Prostate gland (tissue), 2 donors: ENCODE measurements at places on chromosomes 3 and 15. TPM values are rescaled to one million over a fixed set of nuclear protein-coding genes. Genes with fewer than 3 reads are reported as not detected.
A peak's percentile ranks its signal among the peaks of the same experiment; 100 is the strongest.

The ISLR2 gene
- total RNA-seq = 4.3 TPM

GRCh38 chr3:104886220-104886995, 480.3 kb upstream of the ALCAM start:
- no peak overlapping the region for H3K27ac ChIP-seq
- DNase-seq = no peak
- H3K36me3 ChIP-seq = no peaks in the 10 kb centered on the region
- H3K27me3 ChIP-seq = no peaks in the 10 kb centered on the region

GRCh38 chr3:66386925-66387650, 113.7 kb downstream of the LRIG1 start:
- no peak overlapping the region for H3K27ac ChIP-seq
- no peaks in the 10 kb centered on the region for H3K27me3 ChIP-seq
- DNase-seq = no peak

- no peaks in the 10 kb centered on the region for H3K27me3 ChIP-seq
- H3K36me3 ChIP-seq = no peaks in the 10 kb centered on the region
- no peak overlapping the region for H3K4me3 ChIP-seq
Observed at GRCh38 chr3:151285940-151286339, 7.6 kb upstream of the P2RY14 start.

- peak overlapping the region; percentile 94 for H3K27ac ChIP-seq
- H3K4me1 ChIP-seq = peaks cover 14% of the 10 kb centered on the region
- H3K27me3 ChIP-seq = no peaks in the 10 kb centered on the region
- H3K36me3 ChIP-seq = no peaks in the 10 kb centered on the region
Observed at GRCh38 chr15:98650417-98651035, 2.2 kb downstream of the IGF1R start.

The RAB6B gene
- total RNA-seq = 4.5 TPM

DNA sequence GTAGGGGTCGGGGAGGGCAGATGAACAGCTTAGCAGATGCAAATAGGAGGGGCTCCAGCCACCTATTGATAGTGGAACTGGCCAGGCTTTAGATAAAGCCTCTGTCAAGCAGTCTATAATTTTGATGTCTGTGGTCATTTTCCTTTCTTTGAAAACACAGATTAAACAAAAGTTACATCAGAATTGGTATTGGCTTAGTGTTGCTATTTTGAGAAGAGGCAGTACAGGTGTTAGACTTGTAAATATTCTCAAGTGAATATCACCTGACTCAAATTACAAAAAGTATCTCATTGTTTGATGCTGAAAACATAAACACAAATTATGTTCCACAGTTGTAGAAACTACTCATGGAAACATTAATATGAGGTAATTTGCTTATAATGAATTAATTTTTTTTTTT, 18.1 kb downstream of the GHRL start:
- DNase-seq = no peak
- peaks cover 5% of the 10 kb centered on the region for H3K4me1 ChIP-seq
- no peak overlapping the region for H3K27ac ChIP-seq
- H3K27me3 ChIP-seq = no peaks in the 10 kb centered on the region

- no peak overlapping the region for H3K27ac ChIP-seq
- H3K4me1 ChIP-seq = no peaks in the 10 kb centered on the region
- no peak for DNase-seq
Observed at GRCh38 chr3:32797776-32798175, 20.0 kb upstream of the TRIM71 start.

DNA sequence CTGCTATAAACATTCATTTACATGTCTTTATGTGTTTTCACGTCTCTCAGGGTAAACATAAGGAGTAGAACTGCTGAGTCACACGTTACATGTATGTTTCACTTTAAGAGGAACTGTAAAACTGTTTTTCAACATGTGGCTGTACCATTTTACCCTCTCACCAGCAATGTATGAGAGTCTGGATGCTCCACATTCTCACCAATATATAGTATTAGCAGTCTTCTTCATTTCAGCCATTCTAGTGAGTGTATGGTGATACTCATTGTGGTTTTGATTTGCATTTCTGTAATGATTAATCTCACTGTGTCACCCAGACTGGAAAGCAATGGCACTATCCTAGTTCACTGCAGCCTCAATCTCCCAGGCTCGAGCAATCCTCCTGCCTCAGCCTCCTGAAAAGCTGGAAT, 37.1 kb downstream of the PHC3 start:
- H3K27me3 ChIP-seq = no peaks in the 10 kb centered on the region
- H3K4me1 ChIP-seq = no peaks in the 10 kb centered on the region

- H3K4me3 ChIP-seq = no peak overlapping the region
- no peak overlapping the region for H3K27ac ChIP-seq
- H3K36me3 ChIP-seq = no peaks in the 10 kb centered on the region
- H3K27me3 ChIP-seq = no peaks in the 10 kb centered on the region
- H3K4me1 ChIP-seq = no peaks in the 10 kb centered on the region
Observed at GRCh38 chr3:6825524-6825923, 35.4 kb upstream of the GRM7 start.

DNA sequence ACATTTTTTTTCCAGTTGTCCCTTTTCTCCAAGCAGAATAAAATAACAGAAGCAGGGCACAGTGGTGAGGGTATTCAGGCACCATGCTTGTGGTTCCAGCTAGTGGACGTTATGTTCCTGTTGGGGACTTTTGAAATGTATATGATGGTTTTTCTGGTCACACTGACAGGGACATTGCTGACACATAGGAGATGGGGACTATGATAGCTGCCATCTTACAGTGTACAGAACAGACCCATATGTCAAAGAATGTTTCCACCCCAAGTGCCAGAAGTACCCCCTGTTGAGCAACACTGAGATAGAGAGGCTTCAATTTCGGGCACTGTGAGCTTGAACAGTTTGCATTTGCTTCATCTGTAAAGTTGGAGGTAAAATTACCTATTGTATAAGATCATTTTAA, 38.6 kb downstream of the MCTP2 start:
- H3K27me3 ChIP-seq = no peaks in the 10 kb centered on the region
- no peaks in the 10 kb centered on the region for H3K36me3 ChIP-seq
- no peak overlapping the region for H3K4me3 ChIP-seq
- H3K4me1 ChIP-seq = no peaks in the 10 kb centered on the region

- H3K36me3 ChIP-seq = no peaks in the 10 kb centered on the region
- DNase-seq = no peak
- H3K4me3 ChIP-seq = no peak overlapping the region
- H3K27ac ChIP-seq = no peak overlapping the region
- H3K27me3 ChIP-seq = no peaks in the 10 kb centered on the region
Observed at GRCh38 chr3:88093266-88093665, 34.2 kb downstream of the ZNF654 start.

The CCDC13 gene
- 2.4 TPM for total RNA-seq

DNA sequence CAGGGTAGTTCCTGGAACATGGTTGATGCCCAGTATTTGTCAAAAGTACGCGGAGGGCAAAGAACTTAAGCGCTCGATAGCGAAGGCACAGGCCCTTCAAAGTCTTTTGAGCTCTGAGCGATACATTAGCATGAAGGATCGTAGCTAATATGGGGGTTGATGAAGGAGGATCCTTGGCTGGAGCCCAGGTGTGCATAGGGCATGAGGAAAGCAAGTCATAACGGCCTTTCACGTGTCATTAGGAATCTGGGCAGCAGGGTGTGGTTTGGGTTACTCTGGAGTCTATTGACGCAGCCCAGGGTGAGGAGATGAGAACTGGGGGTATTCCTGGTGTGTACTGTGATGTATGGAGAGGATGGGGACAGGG, 31.7 kb downstream of the SPINK8 start:
- H3K27me3 ChIP-seq = no peaks in the 10 kb centered on the region
- H3K4me1 ChIP-seq = no peaks in the 10 kb centered on the region
- DNase-seq = peak; percentile 17
- peak overlapping the region; percentile 94 for H3K27ac ChIP-seq

DNA sequence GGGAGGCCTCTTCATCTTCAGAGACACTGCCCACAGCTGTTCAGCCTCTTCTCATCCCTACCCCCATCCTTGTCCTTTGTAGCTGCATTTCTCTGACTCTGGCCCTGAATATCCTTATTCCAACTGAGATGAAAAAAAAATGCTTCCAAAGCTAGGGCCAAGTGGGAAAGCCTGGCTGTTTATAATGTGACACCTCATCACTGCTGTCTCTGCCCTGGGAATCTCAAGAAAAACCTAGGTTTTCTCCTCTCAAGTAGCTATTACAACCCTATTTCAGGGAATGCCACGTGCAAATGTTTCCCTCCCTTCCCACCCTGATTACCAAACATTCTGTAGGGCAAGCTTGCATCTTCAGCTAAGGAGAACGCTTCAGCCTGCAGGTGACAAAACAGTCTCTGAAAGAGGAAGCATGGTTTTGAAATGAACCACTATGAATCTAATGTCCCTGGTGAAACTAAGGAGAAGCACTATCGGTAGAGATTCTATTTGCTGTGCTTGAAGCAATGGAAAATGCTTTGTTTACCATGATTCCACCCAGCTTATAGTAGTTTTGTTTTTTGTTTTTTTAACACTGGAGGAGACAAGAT, 65.4 kb downstream of the USF3 start:
- no peaks in the 10 kb centered on the region for H3K27me3 ChIP-seq
- no peak overlapping the region for H3K4me3 ChIP-seq
- H3K27ac ChIP-seq = no peak overlapping the region

The CCR9 gene
- total RNA-seq = 0.09 TPM

GRCh38 chr3:53642211-53642610, 147.8 kb downstream of the CACNA1D start:
- H3K27ac ChIP-seq = no peak overlapping the region
- H3K27me3 ChIP-seq = no peaks in the 10 kb centered on the region
- H3K4me1 ChIP-seq = no peaks in the 10 kb centered on the region
- no peak overlapping the region for H3K4me3 ChIP-seq

The SLC22A14 gene
- 1.5 TPM for total RNA-seq

The SLC38A3 gene
- 0.41 TPM for total RNA-seq

- H3K27me3 ChIP-seq = no peaks in the 10 kb centered on the region
- no peaks in the 10 kb centered on the region for H3K4me1 ChIP-seq
- no peak overlapping the region for H3K27ac ChIP-seq
- H3K4me3 ChIP-seq = no peak overlapping the region
Observed at GRCh38 chr3:49484471-49484870, 14.4 kb downstream of the DAG1 start.

GRCh38 chr3:14989943-14990779, 42.8 kb downstream of the NR2C2 start:
- no peaks in the 10 kb centered on the region for H3K36me3 ChIP-seq
- H3K27ac ChIP-seq = no peak overlapping the region
- no peak for DNase-seq

- H3K27me3 ChIP-seq = no peaks in the 10 kb centered on the region
- peak overlapping the region; percentile 96 for H3K4me3 ChIP-seq
- H3K36me3 ChIP-seq = no peaks in the 10 kb centered on the region
Observed at GRCh38 chr15:70763950-70764730, 782 bp upstream of the UACA start.

GRCh38 chr3:134197681-134198261, 52.9 kb downstream of the RYK start:
- H3K27ac ChIP-seq = no peak overlapping the region
- no peaks in the 10 kb centered on the region for H3K4me1 ChIP-seq
- H3K4me3 ChIP-seq = no peak overlapping the region
- no peak for DNase-seq

The DCLK3 gene
- total RNA-seq = not detected

The JMJD7 gene
- total RNA-seq = 56.6 TPM

GRCh38 chr3:43874290-43874689, 183.6 kb downstream of the ABHD5 start:
- no peak overlapping the region for H3K27ac ChIP-seq
- H3K36me3 ChIP-seq = no peaks in the 10 kb centered on the region
- no peaks in the 10 kb centered on the region for H3K4me1 ChIP-seq
- H3K27me3 ChIP-seq = no peaks in the 10 kb centered on the region
- no peak for DNase-seq

GRCh38 chr3:12462159-12462947, 21.9 kb upstream of the TSEN2 start:
- no peak overlapping the region for H3K4me3 ChIP-seq
- H3K4me1 ChIP-seq = no peaks in the 10 kb centered on the region
- no peak overlapping the region for H3K27ac ChIP-seq
- no peaks in the 10 kb centered on the region for H3K36me3 ChIP-seq

- H3K4me1 ChIP-seq = no peaks in the 10 kb centered on the region
- no peaks in the 10 kb centered on the region for H3K36me3 ChIP-seq
- no peak overlapping the region for H3K4me3 ChIP-seq
- H3K27me3 ChIP-seq = no peaks in the 10 kb centered on the region
- H3K27ac ChIP-seq = no peak overlapping the region
Observed at GRCh38 chr15:43346305-43346704, 15.9 kb upstream of the LCMT2 start.

DNA sequence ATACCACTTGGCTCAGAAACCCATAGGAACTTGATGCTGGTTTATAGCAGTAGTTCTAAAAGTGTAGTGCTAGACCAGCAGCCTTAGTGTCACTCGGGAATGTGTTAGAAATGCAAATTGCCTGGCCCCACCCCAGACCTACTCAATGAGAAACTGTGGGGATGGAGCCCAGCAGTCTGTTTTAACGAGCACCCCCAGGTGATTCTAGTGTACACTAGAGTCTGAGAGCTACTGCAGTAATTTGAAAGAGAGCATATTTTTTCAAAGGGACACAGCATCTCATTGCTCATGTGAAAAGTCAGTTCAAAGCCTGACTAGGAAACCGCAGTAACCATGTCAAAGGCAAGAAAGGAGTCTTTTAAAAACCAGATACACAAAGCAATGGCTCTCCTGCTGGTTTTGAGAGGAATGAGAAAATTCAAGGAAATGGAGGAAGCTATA, 313.4 kb downstream of the SQOR start:
- no peaks in the 10 kb centered on the region for H3K4me1 ChIP-seq
- H3K4me3 ChIP-seq = no peak overlapping the region
- no peak for DNase-seq
- no peak overlapping the region for H3K27ac ChIP-seq
- H3K36me3 ChIP-seq = no peaks in the 10 kb centered on the region

DNA sequence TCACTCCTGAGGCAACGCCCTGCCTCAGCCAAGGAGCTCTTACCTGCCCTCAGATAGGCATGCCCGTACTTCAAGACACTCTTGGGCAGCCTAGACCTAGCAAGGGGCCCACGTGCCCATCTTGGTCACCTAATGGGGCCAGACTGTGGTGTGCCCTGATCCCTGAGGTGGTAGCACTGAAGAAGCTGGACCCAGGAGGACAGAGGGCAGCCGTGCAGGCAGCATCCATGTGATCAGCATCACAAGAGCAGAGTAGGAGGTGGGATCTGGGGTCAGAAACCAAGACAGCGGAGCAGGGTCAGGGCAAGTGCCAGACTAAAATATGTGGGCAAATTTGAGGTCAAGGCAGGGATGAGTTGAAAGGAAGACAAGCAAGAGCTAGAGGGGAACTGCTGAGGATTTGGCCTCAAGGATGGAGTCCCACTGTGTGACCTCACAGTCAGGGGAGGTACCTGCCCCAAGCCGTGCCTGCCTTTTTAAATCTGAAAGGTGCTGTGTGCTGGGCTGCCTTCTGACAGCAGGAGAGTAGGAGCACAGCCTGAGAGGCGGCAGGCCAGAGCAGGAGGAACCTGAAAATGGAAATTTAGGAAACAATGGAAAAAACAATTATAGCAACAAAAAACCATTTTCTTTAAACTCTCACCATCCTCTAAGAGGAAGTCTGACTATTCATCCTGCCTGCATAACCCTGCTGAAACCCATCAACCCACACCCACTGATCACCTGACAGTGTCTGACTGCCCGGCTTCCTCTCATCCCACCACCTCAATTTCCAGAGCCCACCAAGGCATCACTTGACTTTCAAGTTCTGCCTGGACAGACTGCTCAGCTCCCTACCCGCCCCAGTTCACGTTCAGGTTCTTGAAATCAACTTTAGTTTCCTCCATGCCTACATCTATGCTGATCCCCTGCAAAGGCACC, 7.3 kb downstream of the ZBTB38 start:
- no peak for DNase-seq
- no peak overlapping the region for H3K4me3 ChIP-seq
- H3K4me1 ChIP-seq = peaks cover 5% of the 10 kb centered on the region
- H3K27me3 ChIP-seq = no peaks in the 10 kb centered on the region
- H3K36me3 ChIP-seq = no peaks in the 10 kb centered on the region
- H3K27ac ChIP-seq = peak overlapping the region; percentile 72

- no peaks in the 10 kb centered on the region for H3K27me3 ChIP-seq
- no peaks in the 10 kb centered on the region for H3K36me3 ChIP-seq
- no peak overlapping the region for H3K4me3 ChIP-seq
- no peak for DNase-seq
- H3K27ac ChIP-seq = peak overlapping the region; percentile 28
- peaks cover 5% of the 10 kb centered on the region for H3K4me1 ChIP-seq
Observed at GRCh38 chr3:30659270-30660130, 53.1 kb downstream of the TGFBR2 start.
